ENCODE measurements at places on chromosomes 6 and 20. TPM values are rescaled to one million over a fixed set of nuclear protein-coding genes. Genes with fewer than 3 reads are reported as not detected.

- H3K27ac ChIP-seq: no peak overlapping the region
- H3K27me3 ChIP-seq: no peaks in the 10 kb centered on the region
- H3K36me3 ChIP-seq: no peaks in the 10 kb centered on the region
- H3K4me1 ChIP-seq: no peaks in the 10 kb centered on the region
These were observed 2.5 kb upstream of the TMEM244 start for GRCh38 chr6:129863664-129864063.

DNA sequence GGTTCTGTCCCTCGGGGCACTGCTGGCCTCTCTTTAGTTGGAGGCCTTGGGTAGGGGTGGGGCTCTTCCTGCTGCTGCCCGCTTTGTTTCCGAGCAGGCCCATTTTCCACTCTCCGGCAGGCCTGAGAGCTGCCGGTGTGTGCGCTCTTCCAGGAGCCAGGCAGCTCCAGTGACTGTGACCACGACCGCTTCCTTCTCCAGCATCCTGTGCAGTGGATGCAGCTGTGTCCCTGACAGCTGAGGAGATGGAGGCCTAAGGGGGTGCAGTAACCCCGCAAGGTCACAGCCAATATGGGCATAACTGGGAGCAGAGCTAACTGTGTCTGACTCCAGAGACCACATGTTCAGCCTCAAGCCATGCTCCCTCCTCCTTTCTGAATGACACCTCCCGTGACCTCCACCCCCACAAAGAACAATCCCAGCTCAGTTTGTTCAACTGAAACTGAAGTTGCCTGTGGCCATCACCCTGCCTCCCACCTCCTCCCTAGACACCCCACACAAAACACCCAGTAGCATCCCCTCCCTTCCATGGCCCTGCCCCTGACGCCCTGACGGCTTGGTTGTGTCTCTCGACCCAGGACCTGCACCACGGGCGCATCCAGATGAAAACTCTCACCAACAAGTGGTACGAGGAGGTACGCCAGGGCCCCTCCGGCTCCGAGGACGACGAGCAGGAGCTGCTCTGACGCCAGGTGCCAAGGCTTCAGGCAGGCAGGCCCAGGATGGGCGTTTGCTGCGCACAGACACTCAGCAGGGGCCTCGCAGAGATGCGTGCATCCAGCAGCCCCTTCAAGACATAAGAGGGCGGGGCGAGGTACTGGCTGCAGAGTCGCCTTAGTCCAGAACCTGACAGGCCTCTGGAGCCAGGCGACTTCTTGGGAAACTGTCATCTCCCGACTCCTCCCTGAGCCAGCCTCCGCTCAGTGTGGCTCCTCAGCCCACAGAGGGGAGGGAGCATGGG lies 27.8 kb downstream of the SPATA2 start:
- H3K27me3 ChIP-seq: no peaks in the 10 kb centered on the region
- H3K4me3 ChIP-seq: no peak overlapping the region
- no peak for DNase-seq
- H3K27ac ChIP-seq: peak overlapping the region; percentile 81
- peaks cover 56% of the 10 kb centered on the region for H3K36me3 ChIP-seq

DNA sequence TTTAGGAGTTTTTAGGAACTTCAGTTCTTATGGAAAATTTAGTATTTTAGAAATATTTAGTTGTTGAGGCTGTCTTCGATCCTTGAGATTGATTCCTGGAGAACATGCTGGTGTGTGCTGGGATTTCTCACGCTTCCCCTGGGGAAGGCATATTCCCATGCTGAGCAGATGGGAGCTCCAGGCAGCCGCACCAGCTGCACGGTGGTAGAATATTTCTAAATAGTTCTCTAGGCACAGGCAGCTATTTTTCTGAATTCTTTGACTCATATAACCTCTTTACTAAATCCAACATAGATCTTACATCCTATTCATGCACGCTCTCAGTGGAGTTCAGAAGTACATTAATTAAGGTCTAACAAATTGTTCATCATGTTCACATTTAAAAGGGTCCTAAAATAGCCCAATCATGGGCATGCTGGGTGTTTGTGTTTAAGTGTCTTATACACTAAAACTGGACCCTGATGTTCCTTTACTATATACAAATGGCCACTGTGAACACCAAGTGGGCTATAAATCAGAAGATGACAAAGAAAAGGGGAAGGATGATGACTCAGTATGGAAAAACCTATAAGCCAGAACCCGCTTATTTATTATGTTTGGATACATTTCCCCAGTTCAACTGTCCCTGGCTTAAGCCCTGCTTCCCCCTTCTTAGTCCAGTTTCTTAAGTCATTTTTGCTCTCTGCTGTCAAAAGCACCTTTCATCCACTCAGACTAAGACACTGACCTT lies 138.5 kb downstream of the UST start:
- H3K27ac ChIP-seq: no peak overlapping the region
- H3K27me3 ChIP-seq: no peaks in the 10 kb centered on the region
- no peak for DNase-seq
- no peak overlapping the region for H3K4me3 ChIP-seq
- no peaks in the 10 kb centered on the region for H3K36me3 ChIP-seq

GRCh38 chr6:155219858-155220301 lies 43.9 kb upstream of the CLDN20 start:
- H3K4me3 ChIP-seq: no peak overlapping the region
- peaks cover 51% of the 10 kb centered on the region for H3K4me1 ChIP-seq
- H3K27me3 ChIP-seq: no peaks in the 10 kb centered on the region
- no peak for DNase-seq
- H3K27ac ChIP-seq: peak overlapping the region; percentile 89

Gene COL9A1
- polyA plus RNA-seq: not detected

DNA sequence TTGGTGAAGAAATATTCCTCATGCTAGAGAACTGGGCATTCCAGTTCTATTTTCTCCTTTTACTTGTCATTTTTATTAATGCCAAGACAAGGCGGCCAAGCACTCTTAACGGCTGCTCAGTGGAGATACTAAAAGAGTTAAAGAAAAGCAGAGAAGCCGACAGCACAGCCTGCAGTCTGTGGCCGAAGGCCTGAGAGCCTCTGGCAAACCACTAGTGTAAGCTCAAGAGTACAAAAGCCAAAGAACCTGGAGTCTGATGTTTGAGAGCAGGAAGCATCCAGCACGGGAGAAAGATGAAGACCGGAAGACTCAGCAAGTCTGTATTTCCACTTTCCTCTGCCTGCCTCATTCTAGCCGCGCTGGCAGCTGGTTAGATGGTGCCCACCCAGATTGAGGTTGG lies 167.1 kb upstream of the FUT9 start:
- no peak overlapping the region for H3K4me3 ChIP-seq
- no peaks in the 10 kb centered on the region for H3K36me3 ChIP-seq
- H3K27ac ChIP-seq: no peak overlapping the region
- H3K4me1 ChIP-seq: no peaks in the 10 kb centered on the region
- H3K27me3 ChIP-seq: no peaks in the 10 kb centered on the region
- DNase-seq: no peak

DNA sequence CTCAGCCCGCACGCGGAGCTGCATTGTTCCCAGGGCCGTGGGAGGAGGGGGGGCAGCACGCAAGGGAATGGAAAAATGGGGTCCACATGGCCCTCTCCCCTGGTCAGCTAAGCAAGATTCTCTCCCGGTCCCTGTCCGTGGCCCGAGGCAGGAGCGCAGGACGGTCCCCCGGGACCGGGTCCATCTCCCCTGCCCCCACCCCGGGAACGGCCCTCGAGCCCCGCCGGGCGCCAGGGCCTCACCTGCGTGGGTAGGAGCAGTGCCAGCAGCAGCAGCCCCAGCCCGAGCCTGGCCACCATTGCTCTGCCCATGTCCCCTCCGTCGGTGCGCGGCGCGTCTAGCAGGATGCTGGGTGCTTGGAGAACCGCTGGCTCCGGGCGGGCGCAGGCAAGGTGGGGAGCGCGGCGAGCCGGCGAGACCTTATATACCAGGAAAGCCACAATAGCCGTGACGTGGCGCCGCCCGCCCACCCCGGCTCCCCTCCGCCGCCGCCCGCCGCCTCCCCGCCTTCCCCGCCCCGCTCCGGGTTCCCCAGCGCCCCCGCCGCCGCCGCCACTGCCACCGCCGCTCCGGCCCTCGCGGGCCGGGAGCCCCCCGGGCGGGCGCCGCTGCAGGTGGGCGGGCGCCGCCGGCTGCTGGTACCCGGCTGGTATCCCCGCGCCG lies at the start of gene CD24:
Gene CD24 (minus strand): TSS at position 394 of the 663 bp plus-strand sequence. CDS start 83 bp downstream, at position 311.
- no peaks in the 10 kb centered on the region for H3K36me3 ChIP-seq
- peak within 1 kb of the TSS; percentile 42 for H3K4me3 ChIP-seq
- H3K4me1 ChIP-seq: peaks cover 21% of the 10 kb centered on the region
- no peak within 1 kb of the TSS for H3K27ac ChIP-seq
- DNase-seq: no peak

- no peaks in the 10 kb centered on the region for H3K27me3 ChIP-seq
These were observed 42.5 kb downstream of the ATP9A start for GRCh38 chr20:51725584-51726176.

DNA sequence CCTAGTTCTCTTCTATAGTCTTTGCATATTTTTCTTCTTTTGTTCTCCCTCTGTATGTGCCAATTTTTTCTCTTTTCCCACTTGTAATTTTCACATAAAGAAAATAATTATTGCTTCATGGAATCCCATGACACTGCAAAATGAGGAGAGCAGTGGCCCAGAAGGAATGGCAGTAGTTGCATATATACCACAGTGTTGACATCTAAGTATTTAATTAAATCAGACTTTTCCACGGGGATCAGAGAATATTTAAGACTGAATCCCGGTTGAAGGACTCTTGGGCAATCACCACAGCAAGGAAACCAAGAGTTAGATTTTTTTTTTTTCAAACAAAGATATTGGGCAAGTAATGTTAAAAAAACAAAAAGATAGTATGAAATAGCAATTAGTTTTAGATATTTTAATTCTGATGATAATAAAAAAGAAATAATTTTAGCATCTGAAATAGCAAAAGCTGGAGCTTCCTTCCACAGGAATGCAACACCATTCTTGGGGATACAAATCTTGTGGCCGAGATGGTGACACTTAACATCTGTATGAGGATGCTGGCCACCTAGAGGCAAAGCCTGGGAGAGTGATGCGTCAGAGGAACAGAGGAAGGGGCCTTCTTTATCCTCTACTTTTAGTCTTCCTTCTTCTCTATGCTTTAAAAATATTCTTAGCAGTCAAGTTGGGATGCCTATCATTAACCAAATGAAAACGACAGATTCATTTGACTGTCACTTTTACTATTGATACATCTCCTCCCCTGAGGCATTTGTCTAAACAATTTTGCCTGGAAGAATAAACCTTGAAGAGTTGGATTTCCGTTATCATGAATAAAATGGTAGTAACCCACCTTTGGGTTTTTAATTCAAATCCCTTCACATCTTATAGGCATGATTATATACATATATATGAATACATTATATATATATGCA lies 356.2 kb downstream of the GJA1 start:
- no peaks in the 10 kb centered on the region for H3K36me3 ChIP-seq
- no peak overlapping the region for H3K4me3 ChIP-seq
- H3K4me1 ChIP-seq: no peaks in the 10 kb centered on the region
- H3K27ac ChIP-seq: no peak overlapping the region

DNA sequence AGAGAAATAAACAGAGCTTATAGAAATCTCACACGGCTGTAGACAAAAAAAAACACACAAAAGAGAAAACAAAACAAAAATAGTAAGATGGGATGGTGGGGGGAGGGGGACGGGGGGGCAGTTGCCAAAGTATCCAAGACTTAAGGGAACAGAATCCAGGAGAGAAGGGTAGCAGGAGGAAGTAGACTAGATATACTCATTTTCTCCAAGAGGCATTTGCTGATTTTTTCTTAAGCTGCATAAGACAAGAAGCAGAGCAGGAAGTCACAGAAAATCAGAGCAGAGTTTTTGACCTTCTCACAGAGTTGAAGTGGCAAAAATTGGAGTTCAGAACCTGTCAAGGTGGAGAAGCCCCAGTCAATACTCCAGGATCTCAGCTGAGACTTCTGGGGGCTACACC lies 237.7 kb downstream of the HIVEP2 start:
- H3K4me3 ChIP-seq: no peak overlapping the region
- DNase-seq: no peak
- no peak overlapping the region for H3K27ac ChIP-seq
- H3K27me3 ChIP-seq: no peaks in the 10 kb centered on the region

- DNase-seq: peak; percentile 59
- H3K4me3 ChIP-seq: no peak overlapping the region
- no peaks in the 10 kb centered on the region for H3K27me3 ChIP-seq
- peaks cover 19% of the 10 kb centered on the region for H3K4me1 ChIP-seq
These were observed 185.7 kb upstream of the MARCKS start for GRCh38 chr6:113671421-113671820.

- peaks cover 41% of the 10 kb centered on the region for H3K36me3 ChIP-seq
- H3K27ac ChIP-seq: peak overlapping the region; percentile 16
- H3K4me3 ChIP-seq: no peak overlapping the region
- DNase-seq: no peak
- H3K27me3 ChIP-seq: no peaks in the 10 kb centered on the region
- no peaks in the 10 kb centered on the region for H3K4me1 ChIP-seq
These were observed 94.4 kb upstream of the MAP7 start for GRCh38 chr6:136644597-136644952.

GRCh38 chr6:146901940-146902816 lies 302.0 kb upstream of the STXBP5 start:
- H3K27ac ChIP-seq: no peak overlapping the region
- H3K4me3 ChIP-seq: no peak overlapping the region
- H3K36me3 ChIP-seq: no peaks in the 10 kb centered on the region
- no peaks in the 10 kb centered on the region for H3K27me3 ChIP-seq
- peaks cover 8% of the 10 kb centered on the region for H3K4me1 ChIP-seq

Gene MUC21
- not detected for polyA plus RNA-seq

DNA sequence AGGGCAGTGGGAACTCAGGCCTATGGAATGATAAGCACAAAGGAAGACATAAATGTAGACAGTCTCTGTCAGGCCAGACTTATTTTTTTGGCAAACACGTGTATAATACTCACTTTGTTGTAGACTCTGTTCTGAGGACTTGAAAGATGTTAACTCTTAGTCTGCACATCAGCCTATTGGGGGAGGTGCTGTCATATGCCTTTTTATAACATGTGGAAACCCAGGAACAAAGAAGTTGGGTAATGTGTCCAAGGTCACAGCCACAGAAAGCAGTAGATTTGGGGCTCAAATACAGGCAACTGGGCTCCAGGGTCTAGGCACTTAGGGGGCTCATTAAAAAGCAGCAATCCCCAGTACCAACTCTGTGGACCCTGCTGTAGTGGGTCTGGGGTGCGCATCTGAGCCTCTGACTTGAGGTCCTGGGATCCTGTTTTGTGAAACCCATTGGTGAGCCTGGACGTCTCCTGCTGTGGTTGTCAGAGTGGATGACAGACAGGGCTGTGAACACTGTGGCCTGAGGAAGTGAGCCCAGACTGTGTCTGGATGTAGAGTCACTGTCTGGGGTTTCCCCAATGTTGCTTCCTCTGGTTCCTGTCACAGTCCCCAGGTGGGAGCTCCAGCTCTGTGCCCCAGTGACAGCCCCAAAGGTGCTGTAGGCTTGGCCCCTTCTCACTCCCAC lies 50.0 kb downstream of the CDH26 start:
- no peak overlapping the region for H3K4me3 ChIP-seq
- peak overlapping the region; percentile 61 for H3K27ac ChIP-seq
- no peaks in the 10 kb centered on the region for H3K36me3 ChIP-seq

Data from CD14-positive monocyte (primary cell).